Daoy (cell line): ENCODE measurements at places on chromosomes 7 and 10. TPM values are rescaled to one million over a fixed set of nuclear protein-coding genes. Genes with fewer than 3 reads are reported as not detected.

DNA sequence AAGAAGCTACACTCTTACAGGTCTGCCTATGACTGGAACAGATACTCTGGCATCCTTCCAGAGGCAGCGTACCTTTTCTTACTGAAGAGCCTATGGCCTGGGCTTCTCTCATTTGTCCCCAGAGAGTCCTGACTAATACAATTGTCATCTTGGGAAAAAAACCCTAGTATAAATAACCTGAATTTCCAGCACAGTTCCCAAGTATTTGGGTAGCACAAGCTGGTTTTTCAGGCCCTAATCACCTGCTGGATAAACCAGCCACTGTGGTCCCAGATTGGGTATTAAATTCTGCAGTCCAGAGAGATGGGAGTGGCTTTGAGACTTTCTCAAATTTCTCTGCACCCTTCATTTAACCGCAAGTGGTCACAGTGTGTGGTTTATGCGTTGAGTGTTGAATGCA is 186.8 kb upstream of the NEBL start:
- peak; percentile 24 for DNase-seq

GRCh38 chr10:24715246-24715769 is 8.4 kb downstream of the ARHGAP21 start:
- DNase-seq = no peak

DNA sequence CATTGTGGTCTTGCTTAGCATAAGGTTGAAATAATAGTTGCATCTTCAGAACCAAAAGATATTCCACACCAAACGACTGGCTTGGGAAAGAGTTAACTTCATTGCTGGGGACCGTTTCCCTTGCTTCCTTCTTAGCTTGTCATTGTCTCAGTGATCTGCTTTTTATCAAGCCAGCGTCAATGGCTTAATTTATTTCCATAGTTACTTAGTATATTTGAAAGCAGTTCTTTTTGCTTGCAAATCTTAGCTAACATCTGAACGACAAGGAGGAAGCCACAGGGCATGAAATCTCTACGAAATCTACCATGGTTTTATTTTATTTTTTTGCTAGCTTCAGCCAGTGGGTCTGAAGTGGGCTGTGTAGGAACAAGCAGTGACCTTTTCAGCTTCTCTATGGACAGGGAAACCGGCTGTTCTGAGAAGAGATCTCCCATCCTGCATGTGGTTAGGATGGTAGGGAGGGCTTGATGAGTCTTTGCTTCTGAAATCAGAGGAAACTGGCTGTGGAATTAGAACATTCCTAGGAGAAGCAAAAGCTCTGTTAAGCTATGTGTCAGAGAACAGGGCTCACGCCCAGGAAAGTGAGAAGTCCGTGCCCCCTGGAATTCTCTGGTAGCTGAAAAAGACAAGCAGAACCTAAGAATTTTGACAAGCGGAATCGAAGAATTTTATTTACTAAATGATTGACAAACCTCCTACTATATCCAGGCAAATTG is 8.0 kb downstream of the SLC18A2 start:
- DNase-seq = no peak

GRCh38 chr7:66576646-66577045 is 52.0 kb upstream of the KCTD7 start:
- DNase-seq = no peak

- peak; percentile 48 for DNase-seq
These were observed 82.7 kb downstream of the NOC3L start for GRCh38 chr10:94279835-94280709.

GRCh38 chr7:39622609-39623008 is 763 bp upstream of the RALA start:
- no peak for DNase-seq

GRCh38 chr7:8143151-8143874 is 118.7 kb downstream of the ICA1 start:
- DNase-seq = no peak

DNA sequence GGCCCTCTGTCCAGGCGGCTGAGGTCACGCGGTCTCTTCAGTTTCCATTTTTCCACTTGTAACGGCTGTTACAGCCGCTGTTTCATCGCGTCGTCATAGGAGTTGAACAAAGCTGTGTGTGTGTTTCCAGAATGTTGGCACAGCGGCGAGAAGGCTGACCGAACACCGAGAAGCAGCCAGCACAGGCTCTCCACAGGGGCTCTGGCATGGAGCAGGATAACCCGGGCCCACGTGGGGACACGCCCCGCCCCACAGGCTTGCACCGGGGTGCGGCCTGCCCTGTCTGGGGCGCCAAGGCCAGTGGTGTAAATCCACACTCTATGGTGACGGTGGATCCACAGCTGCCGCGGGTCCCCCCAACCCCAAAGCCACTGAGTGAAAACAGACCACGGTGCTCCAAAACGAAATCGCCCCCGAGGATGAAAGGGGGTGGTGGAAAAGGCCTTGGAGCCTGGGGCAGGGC is 448.2 kb downstream of the DNAJB6 start:
- peak; percentile 59 for DNase-seq

DNA sequence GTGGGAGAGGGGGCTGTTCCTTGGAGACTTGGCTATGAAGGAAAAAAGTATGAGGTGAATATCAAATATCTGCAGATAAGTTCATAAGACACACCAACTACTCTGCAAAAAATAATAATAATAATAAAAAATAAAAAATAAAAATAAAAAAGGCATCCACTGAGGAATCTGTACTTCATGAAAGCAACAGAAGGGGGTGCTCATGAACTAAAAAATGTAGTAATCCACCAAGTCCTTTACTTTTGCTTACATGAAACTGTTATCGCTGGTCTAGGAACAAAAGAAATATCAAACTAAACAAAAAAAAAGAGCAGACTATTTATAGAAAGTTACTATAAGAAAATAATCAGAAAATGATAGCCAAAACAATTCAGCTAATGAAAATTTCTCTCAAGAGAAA is 579.0 kb downstream of the PHTF2 start:
- no peak for DNase-seq

DNA sequence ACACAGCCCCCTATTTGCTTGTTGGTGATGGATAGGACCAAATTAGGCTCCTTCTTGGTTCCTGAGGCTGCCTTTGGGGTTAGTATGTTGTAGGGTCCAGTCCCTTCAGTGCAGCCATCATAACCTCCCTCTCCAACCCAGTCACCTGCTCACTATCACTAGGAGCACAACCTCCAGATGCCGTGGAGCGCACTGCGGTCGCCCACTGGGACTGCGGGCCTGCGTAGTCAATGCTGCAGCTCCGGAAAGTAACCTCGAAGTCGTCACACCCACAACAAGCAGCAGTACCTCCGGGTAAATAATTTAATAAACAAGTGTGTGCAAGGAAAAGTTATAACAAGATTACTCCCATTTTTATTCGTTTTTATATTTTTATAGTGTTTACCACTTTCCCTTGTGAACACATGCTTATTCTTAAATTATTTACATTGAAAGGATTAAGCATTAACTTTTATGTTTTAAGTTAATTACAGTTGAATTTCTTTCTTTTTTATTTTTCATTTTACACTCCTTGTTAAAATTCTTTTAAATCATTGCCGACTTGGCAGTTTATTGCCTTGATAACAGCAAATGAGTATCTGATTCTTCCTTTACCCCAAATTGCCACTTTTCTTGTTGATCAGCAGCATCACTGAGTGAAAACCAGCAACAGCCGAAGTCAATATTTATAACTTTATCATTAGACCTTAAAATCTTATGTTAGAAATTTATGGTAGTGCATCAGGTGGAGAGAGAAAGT is 399.5 kb upstream of the LRGUK start:
- DNase-seq = no peak

Gene TWIST1
- total RNA-seq = 16.5 and 35.5 TPM in 2 replicates

Gene ACHE
- 0.46 TPM in 1 of 2 replicates, not detected in the other for total RNA-seq

Gene MYH16
- 0.51 TPM in 1 of 2 replicates, not detected in the other for total RNA-seq

Gene VSTM4
- 3.3 and 9.5 TPM in 2 replicates for total RNA-seq

Gene SDK1
- total RNA-seq = 4.2 and 5.0 TPM in 2 replicates
